ENCODE measurements at places on chromosomes 2 and 18. TPM values are rescaled to one million over a fixed set of nuclear protein-coding genes. Genes with fewer than 3 reads are reported as not detected.

GRCh38 chr2:191155608-191156071, 4.8 kb upstream of the STAT4 start:
- no peak overlapping the region for H3K27ac ChIP-seq
- H3K36me3 ChIP-seq, result no peaks in the 10 kb centered on the region
- H3K4me3 ChIP-seq, result no peak overlapping the region
- no peaks in the 10 kb centered on the region for H3K27me3 ChIP-seq

The COBLL1 gene
- 5.1 TPM for total RNA-seq

The UGT1A3 gene
- total RNA-seq, result not detected

The GPR35 gene
- total RNA-seq, result 13.2 TPM

Measured in T-cell (primary cell).